ENCODE measurements at places on chromosomes 1 and 21.
A peak's percentile ranks its signal among the peaks of the same experiment; 100 is the strongest.

GRCh38 chr1:18319099-18319498 is 161.6 kb upstream of the KLHDC7A start:
- no peak for DNase-seq

DNA sequence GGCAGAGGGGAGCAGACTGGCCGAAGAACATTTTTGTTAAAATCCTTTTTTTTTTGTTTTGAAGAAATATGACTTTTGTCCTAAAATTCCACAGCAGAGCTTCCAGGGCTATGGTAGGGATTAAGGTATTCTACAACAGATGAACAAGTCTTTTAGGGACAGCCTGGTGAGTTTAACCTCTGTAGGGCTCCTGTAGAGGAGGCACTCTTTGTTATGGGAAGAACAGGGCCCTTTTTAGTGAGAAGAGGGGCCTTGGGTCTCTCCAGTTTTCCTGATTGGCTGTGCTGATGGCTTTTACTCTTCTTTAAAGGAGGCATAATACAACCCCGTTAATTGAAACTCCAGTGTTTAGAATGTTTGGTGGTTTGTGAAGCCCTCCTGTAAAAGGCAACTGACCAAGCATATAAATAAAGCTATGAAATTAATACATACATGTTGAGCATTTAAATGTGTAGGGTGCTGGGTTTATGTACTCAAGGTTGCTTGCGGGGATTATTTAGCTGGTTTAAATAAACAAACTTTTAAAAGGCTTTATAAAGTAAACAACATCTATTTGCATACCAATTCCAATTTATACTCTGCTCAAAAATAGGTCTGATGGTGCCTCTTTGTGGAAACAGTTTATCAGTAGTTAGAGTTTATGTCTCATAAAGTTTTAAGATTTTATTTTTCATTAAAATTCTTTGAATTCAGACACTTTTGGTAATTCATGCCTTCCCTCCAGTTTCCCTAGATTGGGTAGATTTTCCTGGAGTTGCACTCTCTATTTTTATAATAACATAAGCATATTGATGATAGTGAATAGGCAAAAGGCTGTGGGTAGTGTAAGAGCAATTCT is 46.5 kb downstream of the PBX1 start:
- DNase-seq = no peak

- DNase-seq = peak; percentile 6
These were observed at the start of gene KCND3 for GRCh38 chr1:111989531-111990025. KCND3 (minus strand) TSS chr1:111989668.

DNA sequence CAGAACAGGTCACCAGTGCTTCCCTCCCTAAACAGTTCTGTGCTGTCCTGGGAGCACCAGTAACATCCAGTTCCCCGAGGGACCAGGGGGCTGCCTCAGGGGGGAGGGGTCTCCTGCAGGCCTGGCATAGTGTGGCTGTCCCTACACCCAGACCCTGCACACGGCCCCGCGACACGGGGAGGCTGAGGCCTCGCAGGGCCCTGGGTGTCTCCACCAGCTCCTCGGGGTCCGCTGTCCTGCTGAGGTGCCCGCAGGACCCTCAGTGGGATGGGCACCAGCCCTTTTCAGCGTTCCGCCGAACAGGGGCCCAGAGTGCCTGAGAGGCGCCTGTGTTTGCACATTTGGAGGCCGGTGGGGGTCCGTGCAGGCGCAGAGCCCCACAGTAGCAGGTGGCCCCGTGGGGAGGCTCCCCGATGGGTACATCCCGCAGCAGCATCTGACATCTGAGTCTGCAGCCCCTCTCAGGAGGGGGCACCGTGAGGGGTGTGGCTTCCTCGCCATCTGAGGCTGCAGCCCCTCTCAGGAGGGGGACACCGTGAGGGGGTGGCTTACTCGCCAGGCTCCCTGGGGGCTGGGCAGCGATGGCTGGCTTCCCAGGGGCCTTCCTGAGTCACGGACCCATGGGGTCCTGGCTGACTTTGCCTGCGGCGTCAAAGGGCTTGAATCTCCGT is 18.5 kb upstream of the C1orf159 start:
- no peak for DNase-seq

GRCh38 chr1:32893198-32894018 is 7.1 kb downstream of the HPCA start:
- DNase-seq = no peak

DNA sequence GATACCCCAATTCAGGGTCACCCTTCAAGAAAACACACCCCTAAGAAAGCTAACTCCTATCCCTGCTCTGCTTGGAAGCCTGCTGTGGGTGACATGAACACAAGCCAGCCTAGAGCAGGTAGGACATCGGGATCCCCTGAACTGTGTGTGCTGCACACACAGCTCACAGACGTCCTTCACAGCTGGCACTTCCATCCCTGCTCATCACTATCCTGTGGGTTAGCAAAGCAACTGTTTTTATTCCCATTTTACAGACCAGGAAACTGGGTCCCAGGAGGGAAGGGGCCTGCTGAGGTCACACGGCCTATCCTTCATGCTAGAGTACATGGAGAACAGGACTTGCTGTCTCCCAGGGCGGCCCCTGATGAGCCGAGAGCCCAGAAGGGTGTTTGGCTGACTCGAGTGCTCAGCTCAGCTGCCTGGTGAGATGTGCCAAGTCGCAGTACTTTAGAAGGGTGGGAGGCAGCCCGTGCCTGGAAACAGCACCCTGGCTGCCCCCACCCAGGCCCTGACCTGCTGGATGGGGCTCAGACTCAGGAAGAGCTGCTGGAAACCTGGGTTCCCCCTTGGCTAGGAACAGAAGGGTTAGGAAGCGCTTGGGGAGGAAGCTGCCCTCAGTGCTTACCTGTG is 28.3 kb upstream of the BTG2 start:
- no peak for DNase-seq

DNA sequence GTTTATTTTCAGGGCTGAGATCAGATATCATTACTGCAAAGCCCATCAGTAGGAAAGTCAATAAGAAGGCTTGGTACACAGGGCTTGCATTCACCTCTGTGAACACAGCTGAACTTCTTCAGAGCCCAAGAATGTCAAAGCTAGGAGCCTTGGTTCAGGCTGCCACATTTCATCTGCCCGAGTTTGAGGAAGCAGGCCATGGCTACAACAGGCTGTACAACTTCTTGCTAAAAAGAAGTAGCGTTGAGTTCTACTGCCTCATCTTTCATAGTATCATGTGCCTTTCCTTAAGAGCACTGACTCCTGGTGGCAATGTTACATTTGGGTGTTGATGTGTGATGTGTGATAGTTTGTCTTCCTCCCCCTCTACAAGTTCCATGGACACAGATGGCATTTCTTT is 10.1 kb downstream of the C1orf162 start:
- DNase-seq = no peak

- DNase-seq = no peak
These were observed 15.5 kb upstream of the JAK1 start for GRCh38 chr1:64981601-64982533.

DNA sequence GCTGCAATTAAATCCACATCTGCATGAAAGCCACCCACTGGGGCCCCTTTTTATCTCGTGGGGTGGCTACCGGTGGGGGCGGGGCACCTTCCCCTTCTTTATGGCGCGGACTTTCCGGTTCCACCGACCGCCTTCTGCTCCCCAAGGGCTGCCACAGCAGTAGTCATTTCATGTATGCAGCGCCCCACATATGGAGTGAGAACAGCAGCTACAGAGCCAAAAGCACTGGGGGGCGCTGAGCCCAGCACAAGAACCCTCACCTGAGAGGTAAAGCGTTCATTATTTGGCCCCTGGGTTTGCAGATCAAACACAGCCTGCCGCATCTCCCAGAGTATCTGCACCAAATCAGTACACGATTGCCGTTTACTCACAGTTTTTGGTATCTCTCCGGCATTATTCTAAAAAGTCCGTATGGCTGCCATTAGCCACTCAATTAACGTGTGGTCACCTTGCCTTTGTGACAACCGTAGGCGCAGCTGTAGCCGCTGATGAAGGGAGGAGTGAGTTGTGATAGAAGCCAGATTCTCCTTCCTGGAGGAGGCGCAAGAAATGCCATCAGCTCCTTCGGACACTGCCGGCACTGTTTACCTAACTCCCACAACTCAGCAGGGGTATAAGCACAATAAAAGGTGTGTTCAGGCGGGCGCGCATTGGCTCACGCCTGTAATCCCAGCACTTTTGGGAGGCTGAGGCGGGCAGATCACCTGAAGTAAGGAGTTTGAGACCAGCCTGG is 30.4 kb upstream of the CR2 start:
- no peak for DNase-seq

DNA sequence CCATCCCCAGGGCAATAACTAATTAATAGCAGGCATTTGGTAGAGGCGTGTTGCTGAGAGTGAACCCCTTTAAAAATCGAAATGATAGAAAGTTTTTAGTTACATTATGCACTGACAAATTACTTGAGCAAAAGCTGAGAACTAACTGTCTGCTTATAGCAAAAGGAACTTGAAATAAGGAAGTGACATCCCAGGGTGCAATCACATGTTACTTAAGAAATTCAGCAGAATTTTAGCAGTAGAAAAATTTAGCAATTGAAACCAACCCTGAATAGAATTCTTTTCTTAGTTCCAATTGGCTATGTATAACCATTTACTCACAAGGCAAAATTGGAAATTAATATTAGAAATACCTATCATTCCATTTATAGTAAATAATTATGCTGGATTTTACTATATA is 139.5 kb upstream of the SAMSN1 start:
- DNase-seq = peak; percentile 78

All from Kasumi-1 (cell line).